ENCODE measurements at places on chromosomes 12 and 14.

DNA sequence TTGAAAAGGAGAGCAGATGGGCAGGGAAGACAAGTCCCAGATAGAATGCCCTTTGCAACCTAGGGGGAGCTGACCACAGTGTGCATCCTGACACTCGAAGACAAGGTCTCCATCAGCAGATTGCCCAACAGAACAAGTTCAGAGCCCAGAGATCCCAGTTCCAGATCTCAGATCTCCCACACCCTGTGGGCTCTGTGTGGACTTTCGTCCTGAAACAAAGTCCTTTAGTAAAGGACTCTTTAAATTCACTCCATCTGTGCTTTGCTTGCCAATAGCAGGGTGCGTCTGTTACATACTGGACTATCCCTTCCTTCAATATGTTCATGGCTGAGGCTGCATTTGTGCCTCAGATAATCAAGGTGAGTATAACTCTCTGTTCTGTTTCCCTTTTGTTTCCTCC, 8.7 kb upstream of the C1RL start:
- no peak for DNase-seq

DNA sequence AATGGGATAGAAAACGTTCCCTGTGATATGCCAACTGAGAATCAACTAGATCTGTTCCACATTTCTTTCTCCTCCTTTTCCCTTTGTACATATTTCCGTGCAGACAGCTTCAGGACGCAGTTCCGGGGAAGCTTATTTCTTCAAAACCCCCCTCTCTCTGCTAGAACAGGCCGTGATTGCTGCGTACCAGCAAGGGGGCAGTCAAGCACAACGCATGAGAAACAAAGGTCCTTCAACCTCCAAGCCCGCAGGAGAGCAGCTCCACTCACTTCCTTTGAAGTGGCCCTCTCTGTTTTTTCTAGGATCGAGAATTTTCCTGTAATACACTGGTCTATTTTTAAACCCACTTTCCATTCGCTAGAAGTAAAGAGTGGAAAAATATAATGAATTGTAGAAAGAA, 80.8 kb downstream of the ZNF664 start:
- peak; percentile 45 for DNase-seq

GRCh38 chr12:96617178-96617577, 127.8 kb downstream of the CFAP54 start:
- DNase-seq = no peak

GRCh38 chr12:67331123-67331522, 62.0 kb downstream of the CAND1 start:
- DNase-seq = no peak

- DNase-seq = no peak
These were observed 401.8 kb downstream of the BTG1 start for GRCh38 chr12:91743704-91744321.

DNA sequence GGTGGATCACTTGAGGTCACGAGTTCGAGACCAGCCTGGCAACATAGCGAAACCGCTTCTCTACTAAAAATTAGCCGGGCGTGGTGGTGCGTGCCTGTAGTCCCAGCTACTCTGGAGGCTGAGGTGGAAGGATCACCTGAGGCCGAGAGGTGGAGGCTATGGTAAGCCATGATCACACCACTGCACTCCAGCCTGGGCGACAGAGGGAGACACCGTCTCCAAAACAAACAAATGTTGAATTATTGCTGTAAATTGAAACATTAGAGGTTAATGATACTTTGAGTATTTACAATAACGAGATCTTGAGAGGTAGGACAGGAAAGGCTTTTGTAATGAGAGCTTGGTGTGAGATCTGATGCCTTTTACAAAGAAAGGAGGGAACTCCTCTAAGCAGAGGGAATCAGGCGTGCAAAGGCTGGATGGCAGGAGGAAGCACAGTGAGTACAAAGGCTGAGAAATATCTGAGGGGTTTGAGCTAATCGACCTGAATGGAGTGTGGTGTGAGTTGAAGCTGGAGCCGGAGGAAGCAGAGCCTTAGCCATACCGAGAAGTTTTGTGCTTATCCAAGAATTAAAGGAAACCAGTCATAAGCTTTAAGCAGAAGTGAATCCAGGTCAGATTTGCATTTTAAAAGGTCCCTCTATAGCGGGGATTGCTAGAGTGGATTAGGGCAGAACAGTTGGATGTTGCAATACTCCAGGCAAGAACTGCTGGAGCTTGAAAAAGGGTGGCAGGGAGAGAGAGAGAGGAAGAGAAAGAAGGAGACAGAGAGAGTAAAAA, 1.1 kb downstream of the RHNO1 start:
- DNase-seq = peak; percentile 44

DNA sequence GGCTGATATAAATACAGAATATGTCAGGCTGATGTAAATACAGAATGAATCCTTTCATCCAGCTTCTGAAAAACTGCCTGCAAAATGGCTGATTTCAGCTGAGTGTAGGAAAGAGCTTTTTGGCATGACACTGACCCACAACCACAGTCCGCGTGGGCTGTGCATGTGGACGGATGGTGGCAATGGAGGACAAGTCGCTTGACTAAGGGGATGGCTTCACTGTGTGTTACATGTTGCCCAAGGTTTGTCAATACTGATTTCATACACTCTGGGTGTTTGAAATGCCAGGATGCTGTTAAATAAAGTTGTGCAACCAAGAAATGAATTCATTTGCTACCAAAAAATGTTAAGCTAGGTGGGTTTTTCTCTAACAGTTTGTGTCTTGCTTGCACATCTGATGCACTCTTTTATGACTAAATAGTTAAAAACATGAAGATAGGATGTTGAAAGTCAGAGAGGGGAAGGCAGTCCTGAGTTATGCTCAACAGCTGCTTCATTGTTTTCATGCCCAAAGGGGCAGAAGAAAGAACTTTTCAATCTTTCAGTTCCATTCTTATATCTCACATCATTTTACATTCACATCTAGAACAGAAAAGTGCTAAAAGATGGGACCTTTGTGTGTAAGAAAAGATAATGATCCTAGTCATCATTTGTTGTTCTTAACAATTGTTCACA, 36.5 kb upstream of the OVCH1 start:
- DNase-seq = no peak

DNA sequence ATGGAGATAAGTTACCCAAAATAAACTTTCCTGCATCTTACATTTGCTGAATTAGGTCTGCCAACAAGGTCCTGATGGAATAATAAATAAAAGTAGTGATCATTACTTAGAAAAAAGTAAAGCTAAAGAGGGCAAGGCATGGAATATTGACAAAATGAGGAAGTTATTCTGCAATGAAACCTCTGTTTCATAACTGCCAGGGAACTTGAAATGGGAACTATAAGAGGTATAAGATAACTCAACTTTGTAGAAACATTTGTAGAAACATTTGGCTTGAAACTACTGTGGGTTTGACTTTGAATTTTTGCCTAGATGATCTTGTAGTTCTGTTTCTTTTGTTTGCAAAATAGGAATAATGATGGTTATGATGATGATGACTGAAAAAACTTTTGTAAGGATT, 18.7 kb upstream of the YBX3 start:
- no peak for DNase-seq

DNA sequence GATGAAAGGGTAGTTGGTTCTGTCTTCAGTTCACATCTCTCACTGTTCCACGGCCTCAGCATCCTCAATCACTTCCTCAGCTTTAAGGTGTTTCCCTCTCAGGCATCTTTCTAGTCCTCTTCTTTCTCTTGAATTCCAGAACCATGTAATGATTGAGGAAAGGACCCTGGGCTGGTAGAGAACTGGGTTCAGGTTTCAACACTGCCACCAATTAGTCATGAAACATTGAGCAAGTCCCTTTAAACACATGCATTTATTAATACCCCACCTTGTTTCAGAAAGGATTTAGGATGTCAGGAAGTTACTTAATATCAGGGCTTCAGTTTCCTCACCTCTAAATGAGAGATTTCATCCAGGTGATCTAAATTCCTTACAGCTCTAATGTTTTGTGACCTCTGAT, 7.2 kb downstream of the DMAC2L start:
- no peak for DNase-seq

DNA sequence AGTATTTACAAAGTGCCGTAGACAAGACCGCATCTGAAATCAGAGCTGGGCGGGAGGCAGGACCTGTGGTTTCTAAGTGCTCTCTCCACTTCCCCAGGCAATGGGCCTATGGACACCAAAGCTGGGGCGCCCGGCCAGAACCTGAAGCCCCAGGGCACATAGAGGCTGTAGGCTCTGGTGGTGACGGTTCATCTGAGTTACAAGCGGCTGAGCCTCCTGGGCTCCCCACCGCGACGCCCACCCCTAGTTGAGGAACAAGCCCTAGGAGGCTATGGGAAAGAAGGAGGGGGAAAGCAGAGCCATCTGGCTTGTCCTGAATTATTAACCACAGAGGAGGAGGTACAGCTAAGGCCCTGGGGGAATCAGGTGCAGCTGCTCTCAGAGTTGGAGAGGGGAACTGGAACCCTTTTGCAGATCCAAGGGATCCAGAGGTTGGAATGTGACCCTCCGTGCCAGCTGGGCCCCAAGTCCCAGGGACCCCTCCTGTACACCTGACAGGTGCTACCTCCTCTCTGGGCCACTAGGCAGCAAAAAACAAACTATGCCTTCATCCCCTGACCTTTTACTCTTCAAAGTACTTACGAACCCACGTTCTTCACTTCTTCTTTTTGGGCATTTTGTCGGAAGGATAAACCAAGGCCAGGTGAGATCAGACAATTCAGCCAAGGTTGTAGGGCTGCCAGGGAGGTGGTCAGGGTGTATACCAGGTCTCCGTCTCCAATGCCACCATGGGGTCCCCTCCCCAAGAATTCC, 77.2 kb downstream of the ARL6IP4 start:
- no peak for DNase-seq

DNA sequence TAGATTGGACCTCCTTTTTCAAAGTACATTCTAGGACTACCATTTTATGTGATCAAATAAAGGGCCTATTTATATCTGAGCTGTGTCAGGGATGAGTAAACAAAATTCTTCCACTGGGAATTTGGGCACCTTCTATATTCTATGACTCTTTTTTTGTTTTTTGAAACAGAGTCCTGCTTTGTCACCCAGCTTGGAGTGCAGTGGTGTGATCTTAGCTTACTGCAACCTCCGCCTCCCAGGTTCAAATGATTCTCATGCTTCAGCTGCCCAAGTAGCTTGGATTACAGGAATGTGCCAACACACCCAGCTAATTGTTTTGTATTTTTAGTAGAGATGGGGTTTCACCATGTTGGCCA, 64.8 kb downstream of the DRAM1 start:
- DNase-seq = no peak

DNA sequence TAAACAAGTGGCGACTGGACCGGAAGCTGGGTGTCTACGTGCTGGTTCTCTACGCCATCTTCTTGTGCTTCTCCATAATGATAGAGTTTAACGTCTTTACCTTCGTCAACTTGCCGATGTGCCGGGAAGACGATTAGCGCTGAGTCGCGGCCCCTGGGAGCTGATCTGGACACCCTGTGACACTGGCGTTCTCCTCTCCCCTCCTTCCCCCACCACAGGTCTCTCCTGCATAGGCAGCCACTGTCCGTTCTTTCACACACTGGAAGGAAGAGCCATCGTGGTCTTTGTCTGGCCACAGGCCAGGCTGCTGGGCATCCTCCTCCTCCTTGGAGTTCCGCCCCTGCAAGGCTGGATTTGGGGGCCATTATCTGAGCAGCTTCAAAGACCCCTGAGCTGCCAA, 20.1 kb upstream of the RIN3 start:
- no peak for DNase-seq

- DNase-seq = peak; percentile 79
These were observed 16.4 kb upstream of the SP7 start for GRCh38 chr12:53352331-53353256.

- no peak for DNase-seq
These were observed 172.3 kb downstream of the DPY19L2 start for GRCh38 chr12:63495974-63496373.

DNA sequence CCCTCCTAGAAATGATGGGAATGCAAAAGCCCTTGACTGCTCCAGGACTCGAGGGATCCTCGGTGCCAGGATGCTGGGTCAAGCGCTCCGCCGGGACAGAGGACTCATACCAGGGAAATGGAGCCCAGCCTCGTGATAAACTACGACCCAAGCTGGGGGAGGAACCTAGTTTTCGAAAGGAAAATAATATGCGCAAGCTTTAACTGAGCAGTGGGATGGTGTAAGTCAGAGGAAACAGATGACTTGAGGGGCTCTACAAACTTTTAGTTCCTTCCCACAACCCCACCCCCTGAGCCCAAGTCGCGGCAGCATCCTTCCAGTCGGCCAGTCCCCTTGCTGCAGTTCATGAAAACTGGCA, 654 bp upstream of the SUPT16H start:
- peak; percentile 28 for DNase-seq

- DNase-seq = no peak
These were observed 365.5 kb downstream of the ETNK1 start for GRCh38 chr12:22990501-22990900.

DNA sequence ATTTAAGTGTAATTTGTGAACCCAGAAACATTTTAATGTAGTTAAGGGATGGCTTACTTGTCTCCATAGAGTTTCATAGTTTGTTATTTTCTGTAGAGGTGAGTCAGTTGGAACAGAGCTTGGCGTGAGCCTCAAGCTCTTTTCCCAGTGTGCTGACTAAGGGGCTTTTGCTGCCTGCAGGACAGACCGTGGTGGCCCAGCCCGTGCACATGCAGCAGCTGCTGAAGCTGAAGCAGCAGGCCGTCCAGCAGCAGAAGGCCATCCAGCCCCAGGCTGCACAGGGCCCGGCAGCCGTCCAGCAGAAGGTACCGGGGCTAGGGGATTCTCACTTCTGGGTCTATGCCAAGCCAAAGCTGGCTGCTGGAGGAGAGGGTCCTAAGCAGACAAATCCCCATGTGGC, 76.9 kb downstream of the DDX51 start:
- DNase-seq = no peak

Measured in GM20000 (cell line).